ENCODE measurements at places on chromosomes 7 and 10. TPM values are rescaled to one million over a fixed set of nuclear protein-coding genes. Genes with fewer than 3 reads are reported as not detected.

TAS2R41 gene
- total RNA-seq: 2.6 TPM

NAT16 gene
- 1.2 TPM for total RNA-seq

PAPSS2 gene
- 45.5 TPM for total RNA-seq

DOCK1 gene
- 56.1 TPM for total RNA-seq

CLRN3 gene
- not detected for total RNA-seq

GRM3 gene
- total RNA-seq: 1.7 TPM

CD36 gene
- total RNA-seq: 34.4 TPM

ATE1 gene
- 17.3 TPM for total RNA-seq

HACD1 gene
- 47.2 TPM for total RNA-seq

GPRIN2 gene
- total RNA-seq: 9.6 TPM

SEMA3D gene
- 43.1 TPM for total RNA-seq

OR6B1 gene
- 4.3 TPM for total RNA-seq

NANOS1 gene
- total RNA-seq: 3.1 TPM

FERD3L gene
- total RNA-seq: not detected

ADIRF gene
- 21.9 TPM for total RNA-seq

PRLHR gene
- 1.4 TPM for total RNA-seq

RADIL gene
- total RNA-seq: 1.2 TPM

GIMAP4 gene
- total RNA-seq: 9.6 TPM
